ENCODE measurements at places on chromosomes 16 and 17.

DNA sequence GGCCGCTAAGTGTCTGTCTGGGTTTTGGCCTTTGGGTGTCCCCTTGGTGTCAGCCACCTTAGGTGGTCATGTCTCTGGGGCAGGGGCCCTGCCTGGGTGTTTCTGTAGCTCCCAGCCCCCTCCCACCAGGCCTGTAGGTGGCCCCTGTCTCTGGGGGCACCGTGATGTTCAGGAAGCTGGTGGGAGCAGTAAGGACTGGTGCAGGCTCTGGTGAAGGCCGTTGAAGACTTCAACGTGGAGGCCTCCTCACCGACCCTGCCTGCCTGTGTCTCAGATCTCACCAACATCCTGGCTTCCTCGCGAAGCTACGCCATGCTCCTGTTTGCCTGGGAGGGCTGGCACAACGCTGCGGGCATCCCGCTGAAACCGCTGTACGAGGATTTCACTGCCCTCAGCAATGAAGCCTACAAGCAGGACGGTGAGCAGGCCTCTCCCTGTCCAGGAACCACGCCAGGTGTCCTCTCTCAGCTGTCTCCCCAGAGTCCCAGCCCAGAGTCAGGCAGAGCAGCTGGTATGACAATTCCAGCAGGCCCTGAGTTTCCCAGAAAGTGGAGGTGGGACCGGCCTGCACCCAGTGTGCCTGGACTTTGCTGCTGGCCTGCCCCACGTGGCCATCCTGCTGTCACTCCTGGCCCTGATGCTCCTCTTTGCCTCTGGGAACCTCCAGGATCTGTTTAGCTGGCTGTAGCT, 2.8 kb downstream of the ACE start:
- peaks cover 49% of the 10 kb centered on the region for H3K4me1 ChIP-seq
- H3K27me3 ChIP-seq: peaks cover 11% of the 10 kb centered on the region
- no peak overlapping the region for H3K27ac ChIP-seq
- H3K4me3 ChIP-seq: no peak overlapping the region
- no peak for DNase-seq

DNA sequence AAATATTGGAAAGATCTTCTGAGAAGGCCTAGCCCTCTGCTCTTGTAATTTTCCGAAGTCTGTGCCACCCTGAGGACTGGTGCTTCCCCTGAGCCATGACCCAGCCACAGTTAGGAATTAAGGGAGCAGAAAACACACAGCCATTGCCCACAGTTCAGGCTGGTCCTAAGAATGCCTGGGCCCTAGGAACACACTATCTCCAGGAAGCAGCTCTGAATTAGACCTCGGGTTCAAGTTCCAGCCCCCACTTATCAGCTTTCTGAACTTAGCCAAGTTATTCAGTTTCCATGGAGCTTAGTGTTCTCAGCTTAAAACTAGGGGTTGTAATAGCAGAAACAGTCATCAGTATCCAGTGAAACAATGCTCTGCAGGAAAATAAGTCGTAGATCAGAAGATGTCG, 56.0 kb downstream of the CDH13 start:
- no peak for DNase-seq
- no peaks in the 10 kb centered on the region for H3K27me3 ChIP-seq
- no peaks in the 10 kb centered on the region for H3K36me3 ChIP-seq

DNA sequence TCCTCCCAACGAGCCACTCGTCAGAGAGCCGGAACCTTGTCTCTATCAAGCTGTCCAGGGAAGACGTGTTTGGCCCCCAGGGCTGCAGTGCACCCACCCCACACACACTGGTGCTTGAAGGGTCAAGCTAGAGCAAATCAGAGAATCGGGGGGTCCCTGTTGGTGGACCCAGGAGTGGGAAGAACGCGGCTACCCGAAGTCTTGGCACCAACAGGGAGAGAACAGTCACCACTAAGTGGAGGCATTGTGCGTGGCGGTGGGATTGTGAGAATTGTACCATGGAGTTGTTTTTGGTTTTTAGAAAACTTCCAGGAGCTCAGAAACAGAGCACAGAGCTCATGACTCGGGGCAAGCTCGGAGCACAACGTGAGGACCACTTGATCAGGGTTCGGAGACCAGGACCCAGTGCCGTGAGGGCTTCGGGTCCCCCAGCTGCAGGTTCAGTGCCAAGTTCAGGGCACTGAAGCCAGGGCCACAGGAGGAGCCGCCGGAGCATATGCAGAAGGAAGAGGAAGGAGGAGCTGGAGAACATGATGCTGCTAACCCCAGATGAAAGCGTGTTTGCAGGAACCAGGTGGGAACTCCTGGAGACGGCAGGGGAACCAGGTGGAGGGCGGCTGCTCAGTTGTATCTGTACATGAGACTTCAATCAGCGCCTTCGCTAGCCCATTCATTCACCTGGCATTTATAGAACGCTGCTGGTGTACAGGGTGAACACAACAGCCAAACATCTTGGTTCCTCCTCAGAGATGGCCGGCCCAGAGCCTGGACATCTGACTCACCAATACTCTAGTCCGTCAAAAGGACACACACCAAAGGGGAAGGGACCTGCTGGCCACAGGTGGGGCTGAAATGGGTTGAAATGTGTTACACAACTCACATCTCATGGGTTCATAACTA, 42.8 kb downstream of the METRNL start:
- H3K27ac ChIP-seq: no peak overlapping the region
- H3K4me1 ChIP-seq: peaks cover 14% of the 10 kb centered on the region
- no peak for DNase-seq
- no peak overlapping the region for H3K4me3 ChIP-seq

- no peak overlapping the region for H3K27ac ChIP-seq
- H3K27me3 ChIP-seq: peaks cover 14% of the 10 kb centered on the region
- H3K4me1 ChIP-seq: peaks cover 13% of the 10 kb centered on the region
- H3K4me3 ChIP-seq: no peak overlapping the region
- no peaks in the 10 kb centered on the region for H3K36me3 ChIP-seq
- peak; percentile 36 for DNase-seq
Measured at GRCh38 chr17:37826497-37827430, 81.9 kb upstream of the HNF1B start.

DNA sequence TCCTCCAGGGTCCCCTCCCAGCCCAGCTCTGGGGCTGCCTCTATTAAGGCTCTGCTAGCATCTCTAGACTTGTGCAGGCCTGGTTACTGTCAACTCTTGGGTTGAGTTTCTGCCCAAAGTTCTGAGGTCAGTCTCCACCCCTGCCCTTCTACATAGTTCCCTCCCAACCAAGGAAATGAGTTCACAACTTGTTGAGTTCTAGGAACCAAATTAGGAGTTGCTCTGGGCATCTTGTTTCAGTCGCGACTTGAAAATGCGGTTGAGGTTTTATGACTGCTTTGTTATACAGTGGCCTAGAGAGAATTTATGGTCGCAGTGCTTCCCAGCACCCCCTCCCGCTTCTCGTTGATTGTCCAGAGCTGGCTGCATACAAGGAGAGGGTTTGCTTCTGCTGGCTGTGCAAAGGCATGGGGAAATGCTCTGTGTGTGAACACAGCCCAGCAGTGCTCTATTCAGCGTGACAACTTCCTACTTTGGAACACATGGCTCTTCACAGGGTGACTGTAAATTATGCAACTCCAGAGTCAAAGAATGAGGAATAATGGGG, 20.2 kb downstream of the GNAO1 start:
- H3K36me3 ChIP-seq: no peaks in the 10 kb centered on the region
- H3K27ac ChIP-seq: peak overlapping the region; percentile 7
- H3K27me3 ChIP-seq: no peaks in the 10 kb centered on the region
- peaks cover 13% of the 10 kb centered on the region for H3K4me1 ChIP-seq

Measured in left ventricle myocardium inferior (tissue), 1 donor.